ENCODE measurements at places on chromosomes 2 and 18. TPM values are rescaled to one million over a fixed set of nuclear protein-coding genes. Genes with fewer than 3 reads are reported as not detected.

The COX5B gene
- 350 TPM for polyA plus RNA-seq

GRCh38 chr2:202335791-202336467 is 40.2 kb upstream of the BMPR2 start:
- DNase-seq: no peak

DNA sequence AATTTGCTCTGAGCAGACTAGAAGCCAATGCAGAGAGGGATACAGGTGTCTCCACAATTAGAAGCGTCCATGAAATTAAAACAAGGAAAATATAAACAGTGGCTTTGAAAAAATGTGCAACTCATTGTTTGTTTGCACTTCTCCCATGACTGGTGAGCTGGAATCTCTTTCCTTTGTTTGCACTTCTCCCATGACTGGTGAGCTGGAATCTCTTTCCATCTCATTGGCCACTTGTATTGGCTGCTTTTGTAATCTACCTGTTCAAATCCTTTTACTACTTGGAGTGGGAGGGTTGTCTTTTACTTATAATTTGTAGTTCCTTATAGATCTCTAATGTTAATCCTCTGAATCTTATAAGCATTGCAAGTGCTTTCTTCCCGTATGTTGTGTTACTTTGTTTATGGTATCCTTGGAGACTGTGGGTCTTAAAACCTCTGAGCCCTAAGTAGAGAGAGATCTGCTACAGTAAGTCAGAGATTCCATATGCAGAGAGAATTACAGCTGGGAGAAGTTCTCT is 94.1 kb downstream of the RTN4 start:
- DNase-seq: no peak

- DNase-seq: peak; percentile 49
These were observed 83.7 kb downstream of the MTA3 start for GRCh38 chr2:42652086-42652485.

The TWIST2 gene
- polyA plus RNA-seq: not detected

GRCh38 chr2:66515743-66516142 is 80.8 kb downstream of the MEIS1 start:
- DNase-seq: no peak

GRCh38 chr2:15076668-15077067 is 444.2 kb downstream of the LRATD1 start:
- no peak for DNase-seq

The ZNF892 gene
- 0.65 TPM for polyA plus RNA-seq

- DNase-seq: no peak
These were observed 42.5 kb downstream of the SDC1 start for GRCh38 chr2:20182241-20182931.

The CD28 gene
- polyA plus RNA-seq: 29.3 TPM

The LTBP1 gene
- polyA plus RNA-seq: 0.02 TPM

The THSD7B gene
- polyA plus RNA-seq: not detected

The IL36B gene
- not detected for polyA plus RNA-seq

The LONRF2 gene
- not detected for polyA plus RNA-seq

The SERPINB11 gene
- polyA plus RNA-seq: not detected

DNA sequence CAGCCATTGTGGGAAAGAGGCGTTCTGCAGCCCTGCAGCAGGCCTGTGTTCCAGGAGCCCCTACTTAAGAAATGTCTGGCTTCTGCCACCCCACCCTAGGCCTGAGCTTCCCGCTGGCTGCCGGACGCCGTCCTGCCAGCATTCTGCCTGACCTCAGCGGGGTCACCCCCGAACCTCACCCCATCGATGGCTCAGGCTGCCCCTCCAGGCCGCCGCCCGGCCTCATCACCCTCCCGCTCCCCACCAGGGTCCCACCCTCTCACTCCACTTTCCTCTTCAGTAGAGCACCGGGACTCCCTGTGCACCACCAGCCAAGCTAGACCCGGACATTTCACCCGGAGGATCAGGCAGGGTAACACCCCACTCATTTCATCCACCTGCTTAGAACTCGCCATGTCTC is 73.6 kb upstream of the SALL3 start:
- DNase-seq: no peak

- no peak for DNase-seq
These were observed 4.7 kb downstream of the ESPNL start for GRCh38 chr2:238104691-238105371.

The RGPD4 gene
- polyA plus RNA-seq: not detected

The RAB12 gene
- 0.26 TPM for polyA plus RNA-seq

DNA sequence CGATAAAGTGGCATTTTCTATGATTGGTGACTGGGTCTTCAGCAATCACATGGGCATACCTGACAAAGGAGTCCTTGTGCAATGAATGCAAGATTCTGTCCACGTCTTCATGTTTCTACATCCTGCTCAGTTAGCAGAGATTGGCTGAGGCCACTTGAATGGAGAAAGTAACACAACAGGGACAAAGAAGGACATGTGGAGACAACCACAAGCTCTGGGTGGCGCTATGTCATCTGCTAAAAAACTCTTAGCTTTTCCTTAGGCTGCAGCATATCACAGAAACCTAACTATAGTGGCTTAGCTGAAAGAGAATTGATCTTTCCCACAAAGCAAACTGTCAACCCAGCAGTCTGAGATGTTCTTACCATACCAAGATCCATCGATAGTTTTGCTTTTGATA is 1109.7 kb downstream of the SOCS6 start:
- no peak for DNase-seq

- DNase-seq: no peak
These were observed 104.6 kb downstream of the LDLRAD4 start for GRCh38 chr18:13323186-13323585.

GRCh38 chr2:64989982-64990614 is 899 bp downstream of the SLC1A4 start:
- no peak for DNase-seq

DNA sequence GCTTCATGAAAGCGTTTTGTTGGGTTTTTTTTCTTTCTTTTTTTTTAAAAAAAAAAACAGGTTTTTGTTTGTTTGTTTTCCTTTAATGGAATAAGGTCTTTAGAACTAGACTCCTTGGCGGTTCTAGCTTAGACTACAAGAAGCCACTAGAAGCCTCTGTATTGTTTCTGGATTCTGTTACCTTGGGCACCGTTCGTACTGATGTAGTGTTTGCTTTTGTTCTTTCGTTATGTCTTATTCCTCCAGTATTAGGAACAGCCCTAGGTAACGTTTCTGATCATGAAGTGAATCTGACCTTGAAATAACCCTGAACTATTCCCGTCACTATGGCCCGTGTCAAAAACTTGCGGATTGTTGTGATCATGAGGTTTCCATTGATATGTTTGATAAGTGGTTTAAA is 164.6 kb downstream of the PTGR3 start:
- no peak for DNase-seq

DNA sequence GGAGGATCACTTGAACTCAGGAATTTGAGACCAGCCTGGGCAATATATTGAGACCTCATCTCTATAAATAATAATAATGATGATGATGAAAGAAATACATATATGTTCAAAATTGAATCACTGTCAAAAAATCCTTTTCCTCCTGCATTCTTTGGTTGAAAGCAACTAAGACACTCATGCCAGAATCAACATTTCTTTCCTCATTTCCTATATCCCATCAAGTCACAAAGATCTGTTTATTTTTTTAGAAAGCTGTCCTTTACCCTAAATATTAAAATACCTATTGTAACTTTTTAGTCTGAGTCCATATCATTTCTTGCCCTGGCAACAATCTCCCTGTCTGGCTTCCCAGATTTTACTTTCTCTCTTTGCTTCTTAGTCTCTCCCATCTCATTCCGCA is 31.8 kb upstream of the PPP4R3B start:
- no peak for DNase-seq

The SEPTIN2 gene
- polyA plus RNA-seq: 144 TPM

The CNGA3 gene
- not detected for polyA plus RNA-seq

GRCh38 chr2:11446733-11447248 is 19.2 kb downstream of the E2F6 start:
- peak; percentile 71 for DNase-seq
